ENCODE measurements at places on chromosomes 5 and 9.

GRCh38 chr9:130699047-130699446, 5.5 kb downstream of the EXOSC2 start:
- no peak for DNase-seq

GRCh38 chr9:20594608-20595007, 27.7 kb downstream of the MLLT3 start:
- DNase-seq, result no peak

- DNase-seq, result no peak
Measured at GRCh38 chr9:84592918-84593317, 76.6 kb upstream of the NTRK2 start.

DNA sequence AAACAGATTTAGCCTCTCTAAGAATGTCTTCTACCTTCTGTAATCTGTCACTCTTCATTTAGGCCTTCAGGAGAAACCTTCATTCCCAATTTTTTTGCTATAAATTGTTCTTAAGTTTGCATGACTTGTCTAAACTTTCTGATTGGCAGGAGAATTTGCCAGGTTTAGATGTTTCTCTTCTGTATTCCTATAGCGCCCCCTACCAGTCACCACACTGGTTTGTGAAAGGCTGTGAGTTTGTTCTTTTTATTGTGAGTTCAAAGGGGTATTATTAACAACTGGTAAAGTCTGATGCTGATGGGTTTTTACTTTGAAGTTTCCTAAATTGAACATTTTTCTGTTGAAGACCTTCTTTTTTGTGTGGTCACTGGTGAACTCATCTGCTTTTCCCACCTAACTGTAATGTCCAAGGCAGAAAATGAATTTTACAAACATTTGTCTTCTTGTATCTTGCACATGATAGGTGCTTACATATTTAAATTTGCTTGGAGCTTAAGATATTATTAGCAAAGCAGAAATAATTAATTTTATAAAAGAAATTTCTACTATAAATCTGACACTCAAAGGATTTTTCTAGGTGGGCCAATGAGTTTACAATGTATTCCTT, 18.4 kb upstream of the F2RL2 start:
- peak; percentile 54 for DNase-seq

DNA sequence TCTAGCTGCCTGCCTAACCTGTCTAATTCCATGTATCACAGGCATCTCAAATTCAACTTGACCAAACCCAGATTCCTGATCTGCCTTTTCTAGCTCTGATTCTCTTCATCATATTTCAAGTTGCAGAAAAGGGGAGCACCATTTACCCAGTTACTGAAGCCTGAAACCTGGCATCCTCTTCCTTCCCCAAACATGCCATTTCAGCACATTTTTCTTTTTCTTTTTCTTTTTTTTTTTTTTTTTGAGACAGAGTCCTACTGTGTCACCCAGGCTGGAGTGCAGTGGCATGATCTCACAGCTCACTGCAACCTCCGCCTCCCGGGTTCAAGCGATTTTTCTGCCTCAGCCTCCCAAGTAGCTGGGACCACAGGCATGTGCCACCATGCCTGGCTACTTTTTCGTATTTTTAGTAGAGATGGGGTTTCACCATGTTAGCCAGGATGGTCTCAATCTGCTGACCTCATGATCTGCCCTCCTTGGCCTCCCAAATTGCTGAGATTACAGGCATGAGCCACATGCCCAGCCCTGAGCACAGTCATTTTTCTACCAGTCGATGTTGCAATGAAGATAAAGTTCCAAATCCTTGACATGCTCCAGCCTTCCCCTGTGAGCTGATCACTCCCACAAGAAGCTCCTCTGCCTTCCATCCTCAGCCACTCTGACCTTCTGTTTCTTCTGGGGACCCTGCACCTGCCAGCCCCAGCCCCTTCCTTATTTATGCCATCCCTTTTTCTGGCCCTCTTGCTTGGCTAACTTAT, 32.2 kb downstream of the ACER2 start:
- DNase-seq, result no peak

DNA sequence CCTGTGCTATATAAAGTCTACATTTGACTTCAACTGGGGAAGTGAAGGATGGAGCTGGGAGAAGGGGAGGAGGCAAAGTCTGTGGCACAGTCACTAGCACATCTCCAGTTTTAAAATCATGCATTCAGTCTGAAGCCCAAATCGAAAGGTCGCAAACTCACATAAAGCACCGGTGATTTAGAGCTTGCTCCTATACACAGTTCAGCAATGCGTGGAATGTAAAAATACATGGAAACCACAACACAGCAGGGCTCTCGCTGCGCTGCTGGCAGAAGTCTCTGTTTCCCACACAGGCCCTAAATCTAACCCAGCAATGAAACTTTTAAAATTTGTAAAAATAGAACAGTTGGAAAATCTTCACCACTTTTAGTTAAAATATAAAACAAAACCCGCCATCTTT, 68.2 kb downstream of the EBF1 start:
- DNase-seq, result no peak

GRCh38 chr5:149337736-149338135, 7.6 kb upstream of the GRPEL2 start:
- DNase-seq, result no peak

- DNase-seq, result peak; percentile 41
Measured at GRCh38 chr9:114487607-114488300, 17.5 kb downstream of the WHRN start.

All from stimulated activated CD4-positive, alpha-beta T cell treated with anti-CD3 and anti-CD28 coated beads, Interleukin-12 subunit alpha, Interleukin-12 subunit beta, amount 100 ng/mL, for 4 hours (primary cell).